ENCODE measurements at places on chromosomes 7 and 10.

GRCh38 chr10:43062402-43063160, 14.3 kb upstream of the RET start:
- no peak for DNase-seq

GRCh38 chr7:154482863-154483262, 430.7 kb downstream of the DPP6 start:
- no peak for DNase-seq

DNA sequence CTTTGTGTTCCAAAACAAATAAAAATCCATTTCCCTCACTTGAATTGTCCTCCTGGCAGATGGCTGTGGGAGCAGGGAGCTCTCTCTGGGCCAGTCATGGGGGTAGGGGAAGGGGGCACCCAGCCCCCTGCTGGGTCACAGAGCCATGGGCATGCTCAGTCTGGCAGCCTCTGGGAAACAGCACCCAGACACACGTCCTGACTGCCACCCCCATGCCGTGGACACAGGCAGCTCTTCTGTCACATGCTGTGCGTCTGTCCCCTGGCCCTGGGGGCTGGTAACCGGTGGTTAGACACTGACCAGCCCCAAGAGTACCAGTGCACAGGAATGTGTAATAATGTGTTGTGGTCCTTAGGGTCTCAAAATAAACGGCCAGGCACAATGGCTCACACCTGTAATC, 47.0 kb downstream of the RASGEF1A start:
- no peak for DNase-seq

GRCh38 chr10:23075672-23076071, 19.7 kb upstream of the MSRB2 start:
- no peak for DNase-seq

DNA sequence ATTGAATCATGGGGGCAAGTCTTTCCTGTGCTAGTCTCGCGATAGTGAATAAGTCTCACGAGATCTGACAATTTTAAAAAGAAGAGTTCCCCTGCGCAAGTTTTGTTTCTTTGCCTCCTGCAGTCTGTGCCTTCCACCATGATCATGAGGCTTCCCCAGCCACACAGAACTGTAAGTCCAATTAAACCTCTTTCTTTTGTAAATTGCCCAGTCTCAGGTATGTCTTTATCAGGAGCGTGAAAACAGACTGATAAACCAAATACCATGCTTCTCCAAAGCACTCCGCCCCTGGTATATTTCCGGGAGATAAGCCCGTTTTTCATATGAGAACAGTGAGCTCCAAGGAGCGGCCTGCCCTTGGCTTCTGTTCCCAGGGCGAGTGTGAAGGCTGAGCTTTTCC, 118.9 kb downstream of the EVX1 start:
- DNase-seq, result no peak

GRCh38 chr7:116994611-116995010, 41.3 kb downstream of the ST7 start:
- no peak for DNase-seq

DNA sequence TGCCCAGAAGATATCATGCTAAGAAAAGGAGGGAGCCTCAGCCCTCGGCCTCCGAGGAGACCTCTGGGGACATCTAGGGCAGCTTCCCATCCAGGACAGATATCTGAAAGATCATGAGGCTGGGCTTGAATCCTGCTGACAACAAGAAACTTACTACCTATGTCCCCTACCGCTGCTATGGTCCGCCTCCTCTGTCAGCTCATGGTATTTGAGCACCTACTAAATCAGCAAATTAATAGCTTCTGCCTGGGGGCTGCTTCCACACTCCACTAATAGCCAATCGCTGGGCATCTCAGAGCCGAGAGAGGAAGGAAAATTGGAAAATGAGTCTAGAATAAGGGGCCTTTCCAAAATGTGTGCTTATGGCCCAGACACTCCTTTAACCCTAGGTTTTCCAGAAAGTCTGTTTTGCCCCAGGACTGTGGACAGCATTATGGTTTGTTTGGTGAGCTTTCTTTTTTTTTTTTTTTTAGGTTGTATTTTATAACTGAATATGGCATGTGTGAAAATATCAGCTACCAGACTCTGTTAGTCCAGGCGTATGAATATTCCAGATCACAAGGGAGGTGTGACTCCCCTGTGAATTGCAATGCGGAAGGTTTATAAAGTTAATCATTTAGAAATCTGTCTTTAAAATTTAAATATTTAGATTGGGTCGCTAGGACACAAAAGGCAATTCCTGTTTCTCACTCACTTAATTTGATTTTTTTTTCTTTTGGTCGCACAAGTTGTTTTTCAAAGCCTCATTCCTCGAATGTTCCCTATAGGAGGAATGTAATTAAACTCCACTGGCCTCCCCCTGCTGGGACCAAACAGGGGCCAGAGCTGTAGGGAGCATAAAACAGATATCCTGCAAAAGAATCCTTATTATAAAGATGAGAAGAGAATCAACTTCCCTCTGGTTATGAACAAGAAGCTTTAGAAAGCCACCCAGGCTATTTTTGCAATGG, 89.4 kb downstream of the PARP12 start:
- no peak for DNase-seq

GRCh38 chr7:116198748-116199410, 11.5 kb upstream of the TES start:
- DNase-seq, result no peak
